ENCODE measurements at places on chromosomes 2 and 18. TPM values are rescaled to one million over a fixed set of nuclear protein-coding genes. Genes with fewer than 3 reads are reported as not detected.

SLC16A14 gene
- polyA plus RNA-seq, result 0.13 TPM

KCNJ13 gene
- 0.20 TPM for polyA plus RNA-seq

IL1RL1 gene
- 0.14 TPM for polyA plus RNA-seq

ATP8B1 gene
- polyA plus RNA-seq, result not detected

IL36B gene
- not detected for polyA plus RNA-seq

IL18RAP gene
- 14.2 TPM for polyA plus RNA-seq
